ENCODE measurements at places on chromosomes 6 and 20.

GRCh38 chr20:62728028-62728780 is 19.6 kb downstream of the NTSR1 start:
- no peak for DNase-seq

DNA sequence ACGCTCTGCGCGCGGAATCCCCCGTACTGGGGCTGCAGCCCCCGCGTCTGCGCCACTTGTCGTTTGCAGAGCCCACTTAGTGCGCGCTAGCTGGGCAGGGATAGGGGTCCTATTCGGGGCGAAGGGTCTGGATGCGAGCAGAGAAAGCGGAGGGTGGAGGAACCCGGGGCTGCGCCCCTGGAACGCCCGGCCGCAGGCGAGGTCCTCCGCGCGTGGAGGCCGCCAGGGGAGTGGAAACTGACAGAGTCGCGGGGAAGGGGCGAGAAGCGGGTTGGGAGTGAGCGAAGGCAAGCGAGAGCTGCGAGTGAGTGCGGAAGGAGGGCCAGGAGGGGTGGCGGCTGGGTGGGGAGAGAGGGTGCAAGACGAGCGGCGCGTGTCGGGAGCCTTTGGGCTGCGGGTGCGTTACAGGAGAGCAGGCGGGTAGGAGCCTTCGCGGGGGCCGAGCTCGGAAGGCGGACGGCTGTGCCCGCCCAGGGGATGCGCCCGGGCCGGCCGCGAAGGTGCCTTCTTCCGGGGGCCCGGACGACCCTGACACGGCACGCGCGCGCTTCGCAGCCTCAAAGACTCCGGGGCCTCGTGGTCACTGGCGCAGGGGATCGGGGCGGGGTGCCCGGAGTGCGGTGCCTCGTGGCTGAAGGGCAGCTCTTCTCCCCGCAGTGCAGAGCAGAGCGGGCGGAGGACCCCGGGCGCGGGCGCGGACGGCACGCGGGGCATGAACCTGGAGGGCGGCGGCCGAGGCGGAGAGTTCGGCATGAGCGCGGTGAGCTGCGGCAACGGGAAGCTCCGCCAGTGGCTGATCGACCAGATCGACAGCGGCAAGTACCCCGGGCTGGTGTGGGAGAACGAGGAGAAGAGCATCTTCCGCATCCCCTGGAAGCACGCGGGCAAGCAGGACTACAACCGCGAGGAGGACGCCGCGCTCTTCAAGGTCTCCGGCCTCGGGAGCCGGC is 1.2 kb downstream of the IRF4 start:
- no peak for DNase-seq

- no peak for DNase-seq
Observed at GRCh38 chr6:32082935-32083334, 26.2 kb downstream of the TNXB start.

GRCh38 chr6:56862415-56863175 is 92.3 kb upstream of the BEND6 start:
- DNase-seq, result no peak

DNA sequence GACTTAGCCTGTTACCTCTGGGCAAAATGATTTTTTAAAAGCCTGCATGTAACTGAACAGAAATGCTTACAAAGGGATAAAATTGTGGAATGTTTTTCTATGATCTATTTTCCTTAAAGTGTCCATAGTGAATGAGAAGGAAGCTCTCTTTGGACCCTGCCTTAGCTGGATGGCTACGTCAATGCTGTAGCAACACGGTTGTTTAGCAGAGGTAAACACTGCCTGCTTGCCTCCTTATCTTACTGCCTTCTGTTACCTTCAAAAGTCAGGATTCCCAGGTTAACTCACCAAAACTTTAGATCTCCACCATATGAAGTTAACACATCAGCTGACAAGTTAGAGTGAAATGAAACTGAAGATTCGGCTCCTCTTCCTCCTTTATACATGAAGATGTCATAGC is 402.6 kb downstream of the SAMD5 start:
- no peak for DNase-seq

DNA sequence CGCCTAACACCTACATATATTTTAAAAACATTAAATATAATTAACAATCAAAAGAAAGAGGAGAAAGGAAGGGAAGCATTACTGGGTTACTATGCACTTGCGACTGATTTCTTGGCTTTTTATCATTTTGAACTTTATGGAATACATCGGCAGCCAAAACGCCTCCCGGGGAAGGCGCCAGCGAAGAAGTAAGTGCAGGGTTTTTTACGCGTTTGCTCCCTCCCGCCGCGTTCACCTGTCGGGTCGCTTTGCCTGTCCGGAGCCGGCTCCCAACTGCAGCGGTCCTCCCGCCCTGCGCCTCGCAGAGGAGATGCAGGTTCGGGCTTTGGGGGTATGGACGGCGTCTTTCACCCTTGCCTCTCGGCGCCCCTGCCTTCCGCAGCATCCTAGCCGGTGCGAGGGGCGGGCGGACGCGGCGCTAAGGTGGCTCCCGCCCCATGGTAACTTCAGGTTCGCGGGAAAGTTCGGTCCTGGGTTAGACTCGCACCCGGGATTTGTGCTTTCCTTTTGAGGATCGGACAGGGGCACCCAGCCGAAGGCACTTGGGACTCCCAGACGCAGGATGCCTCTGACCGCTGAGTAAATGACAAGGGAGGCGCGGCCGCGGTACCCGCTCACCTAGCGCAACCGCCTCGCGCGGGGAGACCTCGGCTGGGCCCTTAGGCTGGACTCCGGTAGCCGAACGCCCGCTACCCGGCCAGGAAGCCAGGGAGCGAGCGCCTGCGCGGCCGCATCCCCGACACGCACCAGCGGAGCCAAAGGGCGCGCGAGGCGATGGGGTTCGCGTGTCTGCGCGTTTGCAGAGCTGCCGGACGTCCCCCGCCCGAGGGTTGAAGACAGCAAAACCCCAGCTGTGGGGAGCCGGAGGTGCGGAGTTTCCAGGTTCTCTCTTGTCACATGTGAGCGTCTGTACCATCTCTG is 891 bp downstream of the RSPO3 start:
- DNase-seq, result peak; percentile 28

- DNase-seq, result no peak
Observed at GRCh38 chr6:18680842-18681241, 293.7 kb downstream of the RNF144B start.

- DNase-seq, result no peak
Observed at GRCh38 chr6:131156411-131156810, 21.1 kb downstream of the AKAP7 start.

DNA sequence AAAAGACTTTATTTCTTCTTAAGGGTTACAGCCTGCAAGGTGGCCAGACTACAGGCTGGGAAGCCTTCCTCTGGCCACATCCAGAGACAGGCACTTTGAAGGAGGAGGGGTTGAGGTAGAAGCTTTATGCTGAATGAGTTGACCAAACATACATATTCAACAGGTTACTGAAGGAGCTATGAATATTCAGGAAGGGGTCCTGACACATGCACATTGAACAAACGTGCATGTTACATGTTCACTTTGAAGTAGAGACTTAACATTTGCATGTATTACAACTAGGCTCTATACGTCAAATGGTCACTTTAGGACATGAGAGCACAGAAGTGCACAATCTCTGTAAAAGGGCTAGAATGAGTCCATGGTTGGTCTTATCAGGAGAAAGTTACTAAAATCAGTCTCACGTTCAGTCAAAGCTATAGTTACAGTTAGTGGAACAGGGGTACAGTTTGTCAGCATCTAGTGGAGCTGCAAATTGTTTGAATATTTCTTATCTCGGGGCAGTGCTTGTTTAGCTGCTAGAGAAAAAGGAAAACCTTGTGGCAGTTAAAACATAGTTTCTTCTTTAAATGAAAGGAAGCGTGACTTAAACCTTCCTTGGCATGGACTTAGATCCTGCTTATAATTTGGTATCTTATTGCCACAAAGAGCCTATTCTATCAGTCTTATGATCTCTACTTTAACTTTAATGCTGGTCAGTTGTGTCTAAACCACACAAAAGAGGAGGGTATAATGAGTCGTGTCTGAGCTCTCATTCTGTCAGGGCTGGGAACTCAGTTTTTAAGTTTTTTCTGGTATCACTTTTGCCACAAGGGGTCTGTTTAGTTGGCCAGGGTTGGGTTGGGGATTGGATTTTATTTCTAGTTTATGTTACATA is 4.6 kb upstream of the ZSCAN9 start:
- no peak for DNase-seq

DNA sequence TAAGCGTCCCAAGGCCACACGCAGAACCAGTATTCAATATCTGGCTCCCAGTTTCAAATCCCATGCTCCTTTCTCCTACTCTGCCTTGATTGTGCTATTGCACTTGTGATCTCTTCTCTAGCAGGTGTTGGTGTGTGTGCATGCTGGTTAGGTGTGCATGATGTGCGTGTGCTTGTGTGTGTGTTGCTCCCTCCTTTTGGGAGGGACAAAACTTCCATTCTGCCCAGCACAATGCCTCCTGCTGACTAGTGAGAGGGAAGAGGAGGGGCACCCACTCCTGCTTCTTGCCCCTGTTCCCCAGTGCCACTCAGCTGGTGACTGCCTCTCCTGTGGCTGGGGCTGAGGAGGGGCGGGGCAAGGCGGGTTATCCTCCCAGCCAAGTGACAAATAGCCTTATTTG is 19.7 kb downstream of the CD40 start:
- no peak for DNase-seq

- DNase-seq, result peak; percentile 79
Observed at GRCh38 chr6:143337201-143337949, 113.1 kb downstream of the ADAT2 start.

All from BE2C (cell line).